Mesenchymal stem cell (in vitro differentiated cells and primary cell): ENCODE measurements at places on chromosomes 2 and 18.

- no peaks in the 10 kb centered on the region for H3K36me3 ChIP-seq
- no peaks in the 10 kb centered on the region for H3K27me3 ChIP-seq
- DNase-seq = peak; percentile 43
- H3K4me3 ChIP-seq = no peak overlapping the region
These were observed 53.6 kb upstream of the HNMT start for GRCh38 chr2:137910641-137911040.

DNA sequence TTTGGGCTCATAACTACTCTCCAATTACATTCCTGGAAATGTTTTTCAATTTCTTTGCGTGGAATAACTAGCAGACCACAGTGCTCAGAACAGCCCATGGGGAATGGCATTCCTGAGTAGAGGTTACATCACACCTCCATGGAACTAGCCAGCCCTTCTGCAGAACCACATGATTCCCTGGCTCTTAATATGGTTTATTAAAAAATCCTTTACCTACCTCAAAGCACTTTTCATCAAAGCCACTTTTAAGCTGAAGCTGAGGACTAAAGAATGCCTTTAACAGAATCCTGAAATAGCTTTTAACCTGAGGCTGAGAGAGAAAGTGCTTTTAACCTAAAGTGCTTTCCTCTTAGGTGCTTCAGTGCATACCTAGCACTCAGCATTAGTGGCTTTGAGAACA is 376.3 kb downstream of the ARHGAP15 start:
- H3K27me3 ChIP-seq = no peaks in the 10 kb centered on the region
- H3K36me3 ChIP-seq = no peaks in the 10 kb centered on the region
- no peak overlapping the region for H3K4me3 ChIP-seq
- no peak for DNase-seq

GRCh38 chr2:145851730-145852129 is 1331.8 kb upstream of the ZEB2 start:
- peak; percentile 20 for DNase-seq
- no peaks in the 10 kb centered on the region for H3K4me1 ChIP-seq
- H3K4me3 ChIP-seq = no peak overlapping the region
- H3K36me3 ChIP-seq = no peaks in the 10 kb centered on the region
- H3K27me3 ChIP-seq = no peaks in the 10 kb centered on the region

DNA sequence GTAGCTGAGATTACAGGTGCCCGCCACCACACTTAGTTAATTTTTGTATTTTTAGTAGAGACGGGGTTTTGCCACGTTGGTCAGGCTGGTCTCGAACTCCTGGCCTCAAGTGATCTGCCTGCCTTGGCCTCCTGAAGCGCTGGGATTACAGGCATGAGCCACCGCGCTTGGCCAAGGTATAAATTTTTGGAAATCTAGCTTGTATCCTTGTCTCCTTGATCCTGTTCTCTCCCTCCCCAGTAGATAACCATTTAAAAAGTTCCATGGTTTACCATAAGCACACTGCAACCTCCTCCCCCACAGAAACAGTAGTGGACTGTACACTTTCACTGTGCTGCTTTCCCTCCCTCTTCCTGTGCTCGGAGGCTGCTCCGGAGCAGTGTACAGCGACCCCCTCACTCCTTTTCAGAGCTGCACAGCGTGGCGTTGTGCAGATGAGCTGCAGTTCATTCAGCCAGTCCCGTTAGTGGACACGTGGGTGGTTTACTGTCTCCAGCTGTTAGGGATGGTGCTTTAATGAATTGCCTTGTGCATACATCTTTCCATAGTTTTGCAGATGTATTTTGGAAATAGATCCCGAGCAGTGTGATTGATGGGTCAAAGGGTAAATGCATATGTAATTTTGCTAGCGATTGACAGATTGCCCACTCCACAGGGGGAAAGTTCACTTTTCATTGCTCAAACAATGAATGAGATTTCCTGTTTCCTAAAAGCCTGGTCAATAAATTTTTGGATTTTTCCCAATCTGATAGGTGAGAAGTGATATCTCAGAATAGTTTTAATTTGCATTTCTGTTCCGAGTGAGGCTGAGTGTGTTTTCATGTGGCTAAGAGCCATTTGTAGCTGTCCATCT is 14.8 kb downstream of the ASB1 start:
- H3K27ac ChIP-seq = no peak overlapping the region
- peaks cover 17% of the 10 kb centered on the region for H3K4me1 ChIP-seq
- H3K4me3 ChIP-seq = no peak overlapping the region
- DNase-seq = peak; percentile 28
- no peaks in the 10 kb centered on the region for H3K27me3 ChIP-seq

GRCh38 chr2:224525774-224526173 is 59.4 kb downstream of the CUL3 start:
- H3K4me3 ChIP-seq = no peak overlapping the region
- H3K36me3 ChIP-seq = peaks cover 7% of the 10 kb centered on the region
- H3K27ac ChIP-seq = no peak overlapping the region
- H3K4me1 ChIP-seq = peaks cover 1% of the 10 kb centered on the region
- H3K27me3 ChIP-seq = no peaks in the 10 kb centered on the region
- DNase-seq = no peak

- H3K4me1 ChIP-seq = no peaks in the 10 kb centered on the region
- H3K4me3 ChIP-seq = no peak overlapping the region
- no peak for DNase-seq
- peaks cover 37% of the 10 kb centered on the region for H3K27me3 ChIP-seq
- no peak overlapping the region for H3K27ac ChIP-seq
These were observed 119.1 kb upstream of the NCK2 start for GRCh38 chr2:105625632-105626031.
